ENCODE measurements at places on chromosomes 12 and 14.

- no peak for DNase-seq
Measured at GRCh38 chr14:99440278-99440677, 40.4 kb downstream of the SETD3 start.

DNA sequence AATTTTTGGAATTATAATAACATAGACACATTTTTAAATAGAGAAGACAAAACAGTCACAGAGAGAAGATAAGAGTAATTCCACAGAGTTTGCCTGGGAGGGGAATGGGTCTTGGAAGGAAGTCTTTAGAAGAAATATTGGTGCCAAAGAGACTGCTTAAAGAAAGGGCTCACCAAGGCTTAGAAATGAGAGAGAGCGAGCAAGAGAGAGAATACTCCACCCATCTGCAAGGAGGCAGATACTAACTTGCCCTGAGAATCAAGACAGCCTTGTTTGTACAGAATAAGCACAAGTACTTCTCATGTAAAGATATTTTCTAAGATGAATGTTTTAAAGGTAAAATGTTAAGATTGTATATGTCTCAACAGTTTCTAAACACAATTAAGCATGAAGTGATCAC lies 165.5 kb downstream of the SLC38A4 start:
- no peak for DNase-seq

- no peak for DNase-seq
Measured at GRCh38 chr12:107543416-107543815, 142.2 kb upstream of the PWP1 start.

GRCh38 chr14:45787167-45787566 lies 534.2 kb upstream of the MIS18BP1 start:
- no peak for DNase-seq

- DNase-seq, result no peak
Measured at GRCh38 chr12:96919510-96920210, 12.6 kb downstream of the NEDD1 start.

- peak; percentile 30 for DNase-seq
Measured at GRCh38 chr12:53659011-53659551, 16.8 kb downstream of the ATP5MC2 start.

DNA sequence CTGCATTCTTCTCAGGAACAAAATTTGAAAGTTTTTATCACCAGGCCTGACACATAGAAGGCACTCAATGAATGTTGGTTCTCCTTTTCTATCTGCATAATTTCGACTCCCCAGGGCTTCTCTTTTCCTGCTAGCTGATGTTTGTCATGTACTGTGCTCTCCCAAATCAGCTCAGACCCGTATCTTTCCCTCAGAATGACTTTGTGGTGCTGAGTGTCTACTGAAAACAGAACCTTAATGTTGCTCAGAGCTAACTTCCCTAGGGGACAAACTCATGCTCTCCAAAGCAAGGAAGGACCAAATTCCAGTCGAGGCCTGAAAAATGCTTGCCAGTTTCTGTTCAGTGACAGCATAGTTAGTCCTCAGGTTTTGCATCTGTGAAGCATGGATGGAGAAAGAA lies 1.9 kb downstream of the ARHGDIB start:
- no peak for DNase-seq

GRCh38 chr14:49880267-49881064 lies 12.4 kb upstream of the ARF6 start:
- DNase-seq, result no peak

All from hepatic stellate cell (primary cell).